ENCODE measurements at places on chromosomes 6 and 20.

DNA sequence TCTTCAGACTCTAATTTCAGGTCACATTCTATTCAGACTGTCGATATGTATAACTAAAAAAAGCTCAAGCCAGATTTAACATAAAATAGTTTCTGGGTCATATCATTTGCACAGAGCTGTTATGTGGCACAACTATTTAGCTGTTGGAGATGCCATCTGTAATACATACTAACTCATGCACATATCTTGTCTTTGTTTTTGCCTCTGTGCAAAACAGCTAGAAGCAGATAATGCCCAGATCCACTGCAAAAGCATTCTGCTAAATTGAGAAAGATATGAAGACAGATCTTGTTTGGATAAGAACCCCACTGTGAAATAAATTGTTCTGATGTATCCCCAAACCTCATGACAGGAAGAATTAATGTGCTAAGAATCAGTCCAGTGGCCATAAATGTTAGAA lies 522.8 kb upstream of the AGPAT4 start:
- H3K4me1 ChIP-seq, result no peaks in the 10 kb centered on the region
- no peaks in the 10 kb centered on the region for H3K27me3 ChIP-seq
- H3K36me3 ChIP-seq, result no peaks in the 10 kb centered on the region
- H3K27ac ChIP-seq, result no peak overlapping the region
- DNase-seq, result no peak

- peaks cover 7% of the 10 kb centered on the region for H3K4me1 ChIP-seq
- H3K27ac ChIP-seq, result no peak overlapping the region
- DNase-seq, result no peak
- H3K36me3 ChIP-seq, result no peaks in the 10 kb centered on the region
- H3K4me3 ChIP-seq, result no peak overlapping the region
These were observed 141.9 kb downstream of the HIVEP2 start for GRCh38 chr6:142803032-142803431.

- DNase-seq, result no peak
- H3K4me1 ChIP-seq, result no peaks in the 10 kb centered on the region
- peaks cover 3% of the 10 kb centered on the region for H3K27me3 ChIP-seq
These were observed 150.0 kb upstream of the CST7 start for GRCh38 chr20:24798930-24799705.

GRCh38 chr6:25454136-25454535 lies 175.0 kb downstream of the CARMIL1 start:
- no peak overlapping the region for H3K27ac ChIP-seq
- no peaks in the 10 kb centered on the region for H3K36me3 ChIP-seq
- H3K4me3 ChIP-seq, result no peak overlapping the region
- 0 out of 2 replicates have a peak, but pooled peaks cover 5% of the 10 kb centered on the region for H3K4me1 ChIP-seq

DNA sequence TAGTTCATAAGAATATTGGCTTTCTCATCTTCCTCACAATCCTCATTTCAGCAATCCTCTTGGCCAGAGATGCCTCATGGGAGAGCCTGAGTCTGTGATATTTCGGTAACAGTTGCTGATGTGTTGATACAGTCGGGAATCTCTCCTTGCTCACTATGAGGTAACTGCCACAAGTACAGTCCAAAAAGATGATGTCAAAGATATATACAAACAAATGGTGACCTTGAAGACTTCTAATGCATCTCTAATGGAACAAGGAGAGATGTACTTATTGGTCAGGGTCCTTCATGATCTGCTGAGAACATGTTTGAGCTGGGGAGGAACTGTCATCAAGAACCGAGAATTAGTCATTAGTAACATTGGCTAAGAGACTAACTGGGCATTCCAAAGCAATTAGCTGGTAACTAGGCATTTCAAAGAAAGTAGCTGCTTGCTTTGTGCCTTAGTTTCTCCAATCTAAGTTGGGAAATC lies 56.1 kb downstream of the FILIP1 start:
- no peak for DNase-seq
- peaks cover 21% of the 10 kb centered on the region for H3K4me1 ChIP-seq
- no peaks in the 10 kb centered on the region for H3K27me3 ChIP-seq
- no peak overlapping the region for H3K27ac ChIP-seq
- no peak overlapping the region for H3K4me3 ChIP-seq

DNA sequence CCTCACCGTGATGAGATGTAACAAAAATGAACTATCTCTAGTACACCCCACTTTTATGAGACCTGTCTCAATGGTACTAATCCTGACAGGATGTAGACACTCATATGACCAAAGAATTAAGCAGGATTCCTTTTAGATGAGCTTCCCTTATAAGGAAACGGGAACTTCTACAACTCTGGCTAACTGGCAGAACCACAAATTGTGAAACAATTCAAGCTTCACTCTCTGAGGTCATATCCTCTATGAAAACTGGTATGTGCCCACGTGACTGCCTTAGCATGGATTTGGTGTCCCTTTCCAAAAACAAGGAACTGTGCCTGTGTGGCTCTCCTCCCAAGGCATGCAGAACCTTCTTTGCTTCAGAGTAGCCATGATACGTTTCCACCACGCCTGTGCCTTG lies 14.1 kb upstream of the CPNE5 start:
- no peaks in the 10 kb centered on the region for H3K4me1 ChIP-seq
- H3K4me3 ChIP-seq, result no peak overlapping the region
- no peaks in the 10 kb centered on the region for H3K27me3 ChIP-seq
- no peaks in the 10 kb centered on the region for H3K36me3 ChIP-seq

GRCh38 chr20:57417830-57418780 lies 26.9 kb downstream of the RBM38 start:
- no peak for DNase-seq
- H3K36me3 ChIP-seq, result no peaks in the 10 kb centered on the region
- no peak overlapping the region for H3K4me3 ChIP-seq
- H3K27ac ChIP-seq, result no peak overlapping the region

DNA sequence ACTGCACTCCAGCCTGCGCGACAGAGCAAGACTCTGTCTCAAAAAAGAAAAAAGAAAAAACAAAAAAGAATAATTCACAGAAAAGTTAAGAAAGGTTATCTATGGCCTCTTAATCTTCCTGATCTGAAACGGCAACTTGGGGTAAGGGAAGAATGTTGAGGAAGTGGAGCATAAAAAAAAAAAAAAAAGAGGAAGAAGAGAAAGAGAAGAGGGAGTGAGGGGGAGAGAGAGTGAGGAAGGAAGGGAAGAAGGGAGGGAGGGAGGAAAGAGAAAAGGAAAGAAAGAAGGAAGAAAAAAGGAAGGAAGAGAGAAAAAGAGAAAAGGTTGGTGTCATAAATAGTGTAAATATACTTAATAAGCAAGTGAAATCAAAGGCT lies 68.9 kb upstream of the NCOA3 start:
- no peak for DNase-seq
- H3K36me3 ChIP-seq, result no peaks in the 10 kb centered on the region
- H3K4me3 ChIP-seq, result no peak overlapping the region
- no peaks in the 10 kb centered on the region for H3K27me3 ChIP-seq
- peaks cover 26% of the 10 kb centered on the region for H3K4me1 ChIP-seq
- H3K27ac ChIP-seq, result peak overlapping the region; percentile 9

DNA sequence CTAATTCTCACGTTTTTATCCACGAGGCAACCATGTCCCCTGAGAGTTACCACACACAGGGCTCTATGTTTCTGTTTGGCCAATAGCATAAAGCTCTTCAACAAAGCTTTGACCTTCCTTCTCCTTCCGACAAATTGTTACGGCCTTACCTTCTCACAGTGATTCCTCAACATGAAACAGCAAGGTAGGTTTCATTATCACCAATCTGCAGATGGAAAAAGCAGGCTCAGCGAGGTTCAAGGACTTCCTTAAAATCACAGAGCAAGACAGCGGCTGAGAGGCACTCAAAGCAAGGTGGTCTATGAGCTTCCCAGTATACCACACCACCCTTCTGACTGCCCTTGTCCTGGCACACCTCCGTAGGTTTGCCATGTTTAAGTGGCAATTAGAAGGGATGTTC lies 360.0 kb downstream of the CD83 start:
- H3K4me1 ChIP-seq, result peaks cover 15% of the 10 kb centered on the region
- DNase-seq, result no peak
- no peaks in the 10 kb centered on the region for H3K36me3 ChIP-seq
- no peak overlapping the region for H3K4me3 ChIP-seq
- H3K27me3 ChIP-seq, result no peaks in the 10 kb centered on the region

DNA sequence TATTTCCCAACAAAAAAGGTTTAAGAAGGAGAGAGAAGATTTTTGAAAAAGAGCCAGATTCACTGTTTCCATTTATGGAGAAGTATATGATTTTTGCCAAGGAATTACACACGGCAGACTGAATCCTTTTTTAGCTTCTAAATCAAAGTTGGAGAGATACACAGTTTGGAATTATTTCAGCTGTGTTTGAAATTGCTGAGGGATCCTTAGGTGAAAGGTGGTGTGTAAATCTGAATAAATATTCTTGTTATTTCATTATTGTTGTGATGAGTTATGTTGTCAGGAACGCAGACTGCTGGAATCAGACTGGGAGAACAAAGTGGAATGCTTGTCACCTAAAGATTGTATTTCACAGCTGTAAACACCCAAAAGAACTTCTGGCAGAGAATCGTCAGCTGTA lies 168.5 kb upstream of the AKIRIN2 start:
- H3K4me3 ChIP-seq, result no peak overlapping the region
- no peaks in the 10 kb centered on the region for H3K36me3 ChIP-seq
- H3K27ac ChIP-seq, result no peak overlapping the region
- no peak for DNase-seq
- peaks cover 11% of the 10 kb centered on the region for H3K4me1 ChIP-seq

DNA sequence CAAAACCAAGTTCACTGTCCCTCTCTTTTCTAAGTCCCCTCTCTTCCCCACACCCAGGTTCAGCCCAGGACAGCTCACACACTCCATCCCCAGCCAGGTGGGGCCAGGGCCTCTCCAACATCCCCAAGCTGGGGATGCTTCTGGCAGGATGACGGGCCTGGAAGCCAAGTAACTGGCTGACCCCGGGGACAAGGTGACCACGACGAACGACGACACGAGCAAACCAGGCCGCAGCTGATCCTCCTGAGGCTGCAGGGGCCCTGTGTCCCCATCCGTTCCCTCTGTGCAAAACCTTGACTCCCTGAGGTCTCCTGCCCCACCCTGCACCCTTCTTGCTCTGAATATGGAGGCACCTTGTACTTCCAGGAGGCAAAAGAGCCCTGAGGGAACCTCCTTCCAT lies 11.6 kb upstream of the PLG start:
- H3K27ac ChIP-seq, result no peak overlapping the region
- DNase-seq, result no peak

DNA sequence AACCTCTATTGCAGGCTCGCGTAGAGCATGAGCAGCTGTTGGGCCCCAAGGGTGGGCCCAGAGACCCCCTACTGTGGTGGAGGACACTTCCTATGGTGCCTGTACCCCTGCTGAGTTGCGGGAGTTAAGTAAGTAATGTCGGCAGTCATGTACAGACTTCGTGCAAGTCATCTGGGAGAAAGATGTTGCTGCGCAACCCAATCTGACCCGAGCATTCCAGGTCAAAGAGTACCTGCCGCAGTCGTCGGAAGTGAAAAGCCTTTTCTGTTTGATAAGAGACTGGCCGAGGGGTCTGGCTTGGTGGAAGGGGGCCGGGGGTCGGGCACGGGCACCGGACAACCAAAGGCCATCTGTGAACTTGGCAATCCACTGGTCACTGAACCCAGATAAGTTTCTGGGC lies 44.3 kb downstream of the OR2B6 start:
- H3K4me3 ChIP-seq, result no peak overlapping the region
- H3K4me1 ChIP-seq, result no peaks in the 10 kb centered on the region
- no peak overlapping the region for H3K27ac ChIP-seq
- H3K36me3 ChIP-seq, result no peaks in the 10 kb centered on the region
- no peaks in the 10 kb centered on the region for H3K27me3 ChIP-seq
- DNase-seq, result no peak

DNA sequence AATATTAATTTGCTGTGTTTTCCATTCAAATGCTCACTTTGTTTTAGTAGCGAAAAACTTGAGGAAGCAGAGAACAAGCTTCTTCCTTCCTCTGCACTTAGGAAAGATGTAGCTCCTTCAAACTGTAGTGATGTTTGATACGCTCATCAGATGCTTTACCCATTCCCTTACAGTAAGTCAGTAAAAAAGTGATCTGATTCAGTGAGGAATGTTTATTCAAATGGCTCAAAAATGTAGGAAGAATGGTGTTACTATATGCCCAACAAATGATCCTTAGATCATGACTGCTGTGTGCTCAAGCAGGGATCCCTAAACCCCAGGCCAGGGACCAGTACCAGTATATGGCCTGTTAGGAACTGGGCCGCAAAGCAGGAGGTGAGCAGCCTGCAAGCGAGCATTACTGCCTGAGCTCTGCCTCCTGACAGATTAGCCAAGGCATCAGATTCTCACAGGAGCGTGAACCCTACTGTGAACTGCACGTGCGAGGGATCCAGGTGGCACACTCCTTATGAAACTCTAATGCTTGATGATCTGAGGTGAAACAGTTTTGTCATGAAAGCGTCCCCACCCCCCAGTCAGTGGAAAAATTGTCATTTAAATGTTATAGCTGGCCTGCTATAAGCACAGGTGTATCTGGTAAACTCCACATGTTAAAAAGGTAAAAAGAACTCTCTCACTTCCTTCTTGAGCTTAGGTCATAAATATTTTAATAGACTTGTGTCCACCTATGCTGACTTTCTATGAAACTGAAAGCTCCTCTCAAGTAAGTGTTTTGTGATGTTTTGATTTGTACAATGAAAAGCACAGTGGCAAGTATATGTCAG lies 187.2 kb downstream of the FOXC1 start:
- peaks cover 30% of the 10 kb centered on the region for H3K4me1 ChIP-seq
- DNase-seq, result no peak
- no peaks in the 10 kb centered on the region for H3K36me3 ChIP-seq
- H3K27ac ChIP-seq, result no peak overlapping the region
- H3K27me3 ChIP-seq, result no peaks in the 10 kb centered on the region

- H3K4me3 ChIP-seq, result no peak overlapping the region
- H3K27me3 ChIP-seq, result no peaks in the 10 kb centered on the region
- H3K27ac ChIP-seq, result no peak overlapping the region
- no peaks in the 10 kb centered on the region for H3K36me3 ChIP-seq
These were observed 16.2 kb upstream of the RNF39 start for GRCh38 chr6:30091577-30092381.

- H3K36me3 ChIP-seq, result no peaks in the 10 kb centered on the region
- no peaks in the 10 kb centered on the region for H3K4me1 ChIP-seq
- no peaks in the 10 kb centered on the region for H3K27me3 ChIP-seq
- H3K27ac ChIP-seq, result no peak overlapping the region
These were observed 27.6 kb upstream of the RBL1 start for GRCh38 chr20:37123441-37123840.

DNA sequence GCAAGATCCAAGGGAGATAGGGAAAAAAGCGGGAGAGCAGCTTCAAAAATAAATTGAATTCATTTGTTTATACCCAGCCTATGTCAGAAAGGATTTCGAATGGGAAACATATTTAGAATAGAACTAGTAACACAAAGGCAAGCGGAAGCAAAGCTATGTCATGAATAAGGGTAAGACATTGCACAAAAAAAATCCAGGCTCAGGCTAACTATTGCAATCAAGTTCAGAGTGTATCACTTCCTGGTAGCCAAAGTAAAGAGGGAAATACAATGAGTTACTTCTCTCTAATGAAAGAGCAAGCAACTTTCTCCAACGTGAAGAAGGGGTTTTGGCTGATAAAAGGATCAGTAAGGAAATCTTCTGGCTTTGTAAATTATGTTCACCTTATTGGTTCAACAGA lies 212.8 kb downstream of the ZMYND8 start:
- H3K27ac ChIP-seq, result no peak overlapping the region
- H3K4me1 ChIP-seq, result peaks cover 39% of the 10 kb centered on the region
- H3K36me3 ChIP-seq, result no peaks in the 10 kb centered on the region
- H3K4me3 ChIP-seq, result no peak overlapping the region

GRCh38 chr6:166728884-166729530 lies 102.0 kb upstream of the RPS6KA2 start:
- no peak overlapping the region for H3K4me3 ChIP-seq
- DNase-seq, result no peak
- H3K27me3 ChIP-seq, result no peaks in the 10 kb centered on the region
- H3K36me3 ChIP-seq, result no peaks in the 10 kb centered on the region
- no peak overlapping the region for H3K27ac ChIP-seq

GRCh38 chr20:53941680-53942471 lies 128.5 kb downstream of the BCAS1 start:
- H3K27ac ChIP-seq, result no peak overlapping the region

Data from Caco-2 (cell line).